Type B pancreatic cell (in vitro differentiated cells): ENCODE measurements at places on chromosomes 5 and 9.

GRCh38 chr5:96924016-96924443 is 11.8 kb upstream of the LNPEP start:
- no peak for DNase-seq

GRCh38 chr9:4661165-4661564 is 929 bp upstream of the PLPP6 start:
- DNase-seq, result no peak

DNA sequence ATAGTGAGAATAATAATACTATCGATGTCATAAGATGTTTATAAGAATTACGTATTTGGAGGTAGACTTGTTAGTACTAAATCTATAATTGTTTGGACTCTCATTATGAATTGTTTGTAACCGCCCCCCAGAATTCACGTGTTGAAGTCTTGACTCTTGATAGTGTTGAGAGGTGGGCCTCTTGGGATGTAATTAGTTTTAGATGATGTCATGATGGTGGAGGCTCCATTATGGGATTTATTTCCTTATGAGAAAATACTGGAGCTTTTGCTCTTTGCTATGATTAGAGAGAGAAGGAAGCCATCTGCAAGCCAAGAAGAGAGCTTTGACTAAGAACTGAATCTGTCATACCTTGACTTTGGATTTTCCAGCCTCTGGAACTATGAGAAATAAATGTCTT is 142.2 kb downstream of the PRDM9 start:
- DNase-seq, result no peak

GRCh38 chr5:2888520-2889060 is 137.1 kb upstream of the IRX2 start:
- DNase-seq, result no peak

- DNase-seq, result no peak
Observed at GRCh38 chr9:87950765-87951488, 23.4 kb downstream of the CDK20 start.

- DNase-seq, result no peak
Observed at GRCh38 chr9:133154097-133154989, 9.4 kb downstream of the GBGT1 start.

- DNase-seq, result no peak
Observed at GRCh38 chr9:5186416-5187169, 1.2 kb upstream of the INSL6 start.

DNA sequence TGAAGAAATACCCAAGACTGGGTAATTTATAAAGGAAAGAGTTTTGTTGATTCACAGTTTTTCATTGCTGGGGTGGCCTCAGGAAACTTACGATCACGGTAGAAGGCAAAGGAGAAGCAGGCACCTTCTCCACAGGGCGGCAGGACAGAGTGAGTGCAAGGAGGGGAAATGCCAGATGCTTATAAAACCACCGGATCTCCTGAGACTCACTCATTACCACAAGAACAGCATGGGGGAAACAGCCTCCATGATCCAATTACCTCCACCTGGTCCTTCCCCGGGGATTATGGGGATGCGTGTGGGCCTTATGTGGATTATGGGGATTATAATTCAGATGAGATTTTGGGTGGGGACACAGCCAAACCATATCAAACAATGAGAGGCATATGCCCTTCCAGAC is 18.5 kb upstream of the RORB start:
- no peak for DNase-seq

DNA sequence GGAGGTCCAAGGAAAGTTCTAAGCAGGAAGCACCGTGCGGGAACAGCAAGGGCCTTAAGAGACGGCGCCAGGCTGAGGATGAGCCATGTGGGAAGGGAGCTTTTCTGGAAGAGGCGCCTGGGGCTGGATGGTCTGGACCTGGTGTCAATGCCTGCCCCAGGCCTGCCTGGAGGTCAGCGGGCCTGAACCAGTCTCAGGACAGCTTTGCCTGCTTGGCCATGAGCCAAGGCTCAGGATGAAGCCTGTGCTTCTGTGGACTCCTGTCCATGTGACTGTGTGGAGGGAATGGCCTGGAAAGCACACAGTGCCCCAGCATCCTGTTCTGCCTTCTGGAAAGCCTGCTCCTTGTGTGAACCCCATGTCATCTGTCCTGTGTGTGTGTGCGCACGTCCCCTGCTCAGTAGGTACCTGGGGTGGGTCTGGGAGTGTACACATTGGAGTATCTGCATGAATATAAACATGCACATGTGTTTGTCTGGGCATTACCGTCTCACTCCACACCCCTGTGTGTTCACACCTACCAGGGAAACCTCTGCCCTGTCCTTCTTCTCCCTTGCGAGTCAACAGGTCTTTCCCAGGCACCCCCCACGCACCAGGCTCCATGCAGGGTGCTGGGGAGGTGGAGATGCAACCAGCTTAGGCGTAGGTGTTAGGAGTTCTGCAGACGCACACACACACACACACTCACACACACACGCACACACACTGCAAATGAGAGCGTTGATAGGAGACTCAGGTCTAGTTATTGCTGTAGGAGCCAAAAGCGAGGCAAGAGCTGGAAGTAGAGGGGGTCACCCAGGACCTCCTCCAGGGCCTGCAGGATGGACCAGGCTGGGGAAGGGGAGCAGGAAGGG is 24.8 kb downstream of the DAB2IP start:
- DNase-seq, result no peak

DNA sequence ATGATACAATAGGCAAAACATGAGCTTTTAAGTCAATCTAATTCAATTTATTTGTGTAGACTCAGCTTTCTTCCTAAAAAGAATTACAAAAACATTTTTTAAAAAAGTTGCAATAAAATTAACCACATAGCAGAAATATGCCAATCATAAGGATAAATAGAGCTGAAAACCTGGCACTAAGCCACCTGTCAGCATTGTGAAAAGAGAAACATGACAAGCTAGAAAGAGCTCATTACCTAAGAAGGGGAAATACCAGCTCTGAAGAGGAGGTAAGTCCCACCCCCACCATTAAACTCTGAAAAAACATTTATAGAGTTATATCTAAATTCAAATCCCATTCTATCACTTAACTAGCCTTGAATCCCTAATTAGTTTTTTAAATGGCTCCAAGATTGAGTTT is 372.9 kb downstream of the OSTF1 start:
- DNase-seq, result no peak

DNA sequence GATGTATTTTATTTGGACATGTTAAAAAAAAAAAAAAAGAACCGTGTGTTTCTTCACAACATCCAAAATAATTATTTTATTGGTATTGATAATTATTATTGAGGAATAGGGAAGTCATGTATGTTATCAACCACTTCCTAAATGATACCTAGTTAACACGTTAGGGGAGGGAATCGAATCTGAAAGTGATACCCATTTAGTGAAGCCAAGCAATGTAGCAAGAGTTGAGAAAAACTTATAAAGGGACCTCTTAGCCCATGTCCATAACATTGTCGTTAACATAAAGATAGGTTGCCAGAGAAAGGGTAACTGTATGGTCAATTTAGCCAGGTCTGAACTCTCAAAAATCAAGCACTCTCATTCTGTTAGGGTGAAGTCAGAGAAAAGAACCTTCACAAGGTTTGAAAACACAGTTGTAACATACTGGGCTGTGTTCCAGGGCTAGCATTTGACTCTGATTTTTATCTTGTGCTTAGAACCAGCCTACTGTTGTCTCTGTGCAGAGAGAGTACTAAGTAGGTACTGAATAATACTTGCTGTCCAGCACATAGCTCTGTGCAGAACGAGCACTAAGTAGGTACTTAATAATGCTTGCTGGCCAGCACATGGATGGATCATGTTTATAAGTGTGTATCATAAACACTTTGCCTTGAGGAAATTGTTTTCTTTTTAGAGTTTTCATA is 60.4 kb downstream of the GHR start:
- DNase-seq, result no peak

- no peak for DNase-seq
Observed at GRCh38 chr9:15329539-15330109, 22.6 kb upstream of the TTC39B start.
